Stimulated activated naive CD8-positive, alpha-beta T cell treated with anti-CD3 and anti-CD28 coated beads, Interleukin-15, Interleukin-2, amounts not matched to agents 100 U/mL and 50 U/mL, for 24 hours (primary cell): ENCODE measurements at places on chromosomes 6 and 20.

DNA sequence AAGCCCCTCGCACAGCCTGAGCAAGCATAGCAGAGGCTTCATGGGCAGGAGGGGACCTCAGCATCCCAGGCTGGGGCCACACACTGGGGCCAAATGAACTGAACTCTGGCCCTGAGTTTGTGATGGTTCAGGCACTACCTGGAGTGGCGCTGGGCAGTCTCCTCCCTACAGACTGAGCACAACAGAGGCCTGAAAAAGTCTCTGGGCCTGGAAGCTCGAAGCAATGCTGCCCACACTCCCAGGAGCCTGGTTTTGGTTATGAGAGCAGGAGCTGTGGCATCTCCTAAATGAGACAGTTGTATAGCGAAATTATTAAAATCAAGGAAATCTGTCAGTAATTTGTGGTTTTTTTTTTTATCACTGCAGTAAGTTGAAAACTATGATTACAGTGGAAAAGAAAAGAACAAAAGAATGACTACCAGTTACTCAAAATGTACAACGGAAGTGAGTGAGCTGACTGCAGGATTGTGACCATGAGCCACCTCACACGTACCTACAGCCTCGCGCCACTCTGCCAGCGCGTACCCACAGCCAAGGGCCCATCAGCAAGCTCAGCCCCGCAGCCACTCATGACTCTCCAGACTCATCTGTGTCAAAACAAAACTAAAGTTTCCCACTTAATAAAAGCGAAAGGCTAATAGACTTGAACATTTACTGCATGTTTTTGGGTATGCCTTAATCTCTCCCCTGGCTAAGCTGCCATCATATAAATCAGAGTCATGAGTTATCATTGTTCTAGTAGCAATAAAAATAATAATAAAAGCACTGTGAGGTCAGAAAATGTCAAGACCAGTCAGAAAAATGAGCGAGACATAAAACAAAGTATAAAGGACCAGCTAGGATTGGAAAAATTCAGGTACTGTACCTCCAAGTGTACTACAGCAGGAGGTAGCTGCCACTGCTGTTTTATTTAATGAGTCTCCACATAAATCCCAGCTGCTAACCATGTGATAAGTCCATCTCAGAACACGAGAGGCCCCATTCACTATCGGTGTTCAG is 177.0 kb downstream of the FOXC1 start:
- no peak for DNase-seq

GRCh38 chr20:34945315-34946077 is 10.1 kb downstream of the GSS start:
- DNase-seq: no peak

- peak; percentile 23 for DNase-seq
These were observed 639 bp upstream of the RCAN2 start for GRCh38 chr6:46491628-46492547.

- DNase-seq: no peak
These were observed 211.0 kb upstream of the ARG1 start for GRCh38 chr6:131362070-131362469.

- DNase-seq: peak; percentile 62
These were observed 75.9 kb upstream of the MYL9 start for GRCh38 chr20:36465109-36466080.

DNA sequence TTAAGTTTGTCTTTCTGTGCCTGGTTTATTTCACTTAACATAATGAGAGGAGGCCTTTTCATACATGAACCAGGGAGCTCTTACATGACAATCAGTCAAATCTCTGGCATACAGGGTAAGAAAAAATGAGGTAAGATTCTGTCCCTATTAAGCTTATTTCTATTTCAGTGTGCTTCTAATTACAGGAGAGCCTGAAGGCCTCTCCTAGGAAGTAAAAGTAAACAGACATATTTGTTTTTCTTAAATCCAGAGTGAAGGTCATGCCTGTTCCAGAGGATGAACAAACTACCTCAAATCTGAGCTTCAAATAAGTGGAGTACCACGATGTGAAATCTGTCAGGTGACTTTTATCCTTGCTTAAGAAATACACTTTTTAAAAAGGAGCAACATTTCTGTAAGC is 72.6 kb downstream of the POPDC3 start:
- DNase-seq: no peak

DNA sequence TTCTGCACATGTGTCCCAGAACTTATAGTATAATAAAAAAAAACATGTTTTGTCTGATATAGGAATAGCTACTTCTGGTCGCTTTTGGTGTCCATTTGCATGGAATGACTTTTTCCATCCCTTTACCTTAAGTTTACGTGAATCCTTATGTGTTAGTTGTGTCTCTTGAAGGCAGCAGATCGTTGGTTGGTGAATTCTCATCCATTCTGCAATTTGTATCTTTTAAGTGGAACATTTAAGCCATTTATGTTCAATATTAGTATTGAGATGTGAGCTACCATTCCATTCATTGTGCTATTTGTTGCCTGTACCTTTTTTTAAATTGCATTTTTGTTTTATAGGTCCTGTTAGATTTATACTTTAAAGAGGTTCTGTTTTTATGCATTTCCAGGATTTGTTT is 55.1 kb upstream of the PHIP start:
- DNase-seq: no peak
